ENCODE measurements at places on chromosomes 5 and 9. TPM values are rescaled to one million over a fixed set of nuclear protein-coding genes. Genes with fewer than 3 reads are reported as not detected.
A peak's percentile ranks its signal among the peaks of the same experiment; 100 is the strongest.

PCDHA8 gene
- not detected for polyA plus RNA-seq

CFAP77 gene
- 0.84 TPM for polyA plus RNA-seq

LCN15 gene
- polyA plus RNA-seq = 0.21 TPM

DNA sequence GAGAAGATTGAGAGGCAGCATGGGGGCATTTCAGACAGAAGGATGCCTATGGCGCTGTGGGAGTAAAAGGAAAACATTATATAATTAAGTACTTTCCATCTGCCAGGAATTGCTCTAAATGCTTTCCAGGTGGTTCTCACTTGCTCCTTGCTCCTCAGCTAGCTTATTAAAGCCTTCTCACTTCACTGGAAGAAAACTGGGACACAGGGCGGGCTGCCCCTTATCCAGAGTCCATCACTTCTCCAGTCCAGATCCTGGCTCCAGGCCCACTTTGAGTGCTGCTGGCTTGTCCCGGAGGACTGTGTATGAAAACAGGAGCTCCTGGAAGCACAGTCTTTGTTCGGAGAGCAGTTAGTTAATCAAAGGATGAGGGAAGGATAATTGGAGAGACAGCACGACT lies 409.9 kb upstream of the ADAMTS16 start:
- no peak for DNase-seq

- DNase-seq = no peak
These were observed 74.3 kb upstream of the MOCS2 start for GRCh38 chr5:53183880-53184279.

DNA sequence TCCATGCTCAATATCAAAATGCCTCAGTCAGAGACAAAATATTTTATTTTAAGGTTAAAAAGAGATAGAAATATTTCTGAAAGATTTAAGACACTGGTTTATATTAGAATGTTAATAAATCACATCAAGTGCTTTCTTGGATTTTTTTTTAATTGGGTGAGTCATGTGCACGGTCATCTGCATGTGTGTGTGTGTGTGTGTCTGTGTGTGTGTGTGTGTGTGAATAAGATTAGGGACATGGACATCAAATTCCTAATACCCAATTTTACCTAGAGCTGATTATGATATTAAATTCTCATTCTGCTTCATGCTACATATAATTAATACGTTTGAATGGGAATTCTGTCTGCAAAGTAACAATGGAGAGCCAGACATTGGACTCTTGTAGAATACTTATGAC lies 122.9 kb downstream of the BASP1 start:
- DNase-seq = no peak

DNA sequence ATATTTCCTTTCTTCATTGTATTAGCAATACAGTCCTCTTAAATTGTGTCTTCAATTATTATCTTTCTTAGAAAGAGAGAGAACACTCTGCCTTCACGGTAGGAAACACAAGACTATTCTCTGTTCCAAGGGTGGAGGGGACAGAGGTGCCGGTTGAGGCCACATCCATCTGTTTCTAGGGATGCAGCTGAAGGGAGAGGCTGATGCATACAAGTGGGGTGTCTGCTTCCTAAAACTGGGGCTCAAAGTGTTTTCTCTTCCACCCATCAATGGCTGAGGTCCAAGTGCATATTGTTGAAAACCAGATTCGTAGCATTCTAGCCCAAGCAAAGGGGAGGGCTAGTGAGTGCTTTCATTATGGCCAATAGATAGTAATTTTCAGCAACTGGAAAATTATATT lies 9.5 kb downstream of the IRX2 start:
- no peak for DNase-seq

GRCh38 chr9:130990978-130991777 lies 17.8 kb upstream of the LAMC3 start:
- no peak for DNase-seq

DNA sequence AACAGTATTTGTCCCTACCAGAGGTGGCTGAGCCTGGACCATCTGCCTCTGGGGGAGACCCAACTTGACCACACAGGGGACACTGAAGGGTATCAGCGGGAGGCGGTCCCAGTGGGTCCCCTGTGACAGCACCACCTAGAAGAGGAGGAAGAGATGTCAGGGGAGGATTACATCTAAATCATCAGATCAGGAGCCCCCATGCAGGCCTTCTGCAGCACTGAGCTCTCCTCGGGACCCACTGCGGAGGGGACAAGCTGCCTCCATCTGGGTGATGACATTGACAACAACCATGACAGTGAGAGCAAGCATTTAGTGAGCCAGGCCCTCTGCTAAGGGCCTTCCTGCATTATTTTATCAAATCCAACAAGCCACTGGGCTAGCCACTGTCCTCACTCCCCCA lies 12.3 kb downstream of the ORM2 start:
- DNase-seq = no peak

DNA sequence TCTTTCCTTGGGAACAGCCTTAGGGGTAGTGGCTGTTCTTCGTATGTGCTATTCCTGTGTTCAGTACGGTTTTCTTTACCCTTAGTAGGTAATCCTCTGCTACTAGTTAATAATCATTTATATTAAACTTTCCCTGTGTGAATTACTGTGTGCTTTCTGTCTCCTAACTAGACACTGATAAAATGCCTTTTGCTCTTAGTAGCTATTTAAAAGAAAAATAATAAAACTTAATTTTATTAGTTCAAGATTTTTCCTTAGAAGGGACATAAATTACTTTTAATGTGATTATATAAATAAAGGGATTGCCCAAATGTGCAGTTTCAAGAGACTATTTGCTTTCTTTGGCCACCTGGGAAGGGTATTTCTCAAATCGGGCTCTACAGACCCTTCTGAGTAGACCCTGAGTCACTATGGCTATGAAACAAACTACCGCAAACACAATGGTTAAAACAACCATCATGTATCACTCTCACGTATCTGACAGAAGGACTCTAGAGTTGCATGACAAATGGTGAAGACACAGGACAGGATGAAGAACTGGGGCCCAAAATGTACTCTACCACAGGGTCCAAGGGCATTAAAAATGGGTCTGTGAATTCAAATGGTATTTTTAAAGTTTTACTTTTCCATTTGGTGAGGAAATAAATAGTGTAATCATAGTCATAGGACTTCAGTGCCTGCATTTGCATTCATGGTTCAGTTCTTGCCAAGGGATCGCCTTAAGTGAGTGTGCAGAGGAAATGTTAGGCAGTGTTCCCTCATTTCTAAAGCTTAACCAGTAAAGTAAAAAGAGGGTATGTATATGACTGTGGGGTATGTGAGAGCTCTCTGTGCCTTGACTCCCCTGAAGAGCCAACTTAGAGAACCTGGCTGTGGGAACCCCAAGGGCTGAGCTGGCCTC lies 97.0 kb downstream of the TSSK1B start:
- DNase-seq = no peak

DNA sequence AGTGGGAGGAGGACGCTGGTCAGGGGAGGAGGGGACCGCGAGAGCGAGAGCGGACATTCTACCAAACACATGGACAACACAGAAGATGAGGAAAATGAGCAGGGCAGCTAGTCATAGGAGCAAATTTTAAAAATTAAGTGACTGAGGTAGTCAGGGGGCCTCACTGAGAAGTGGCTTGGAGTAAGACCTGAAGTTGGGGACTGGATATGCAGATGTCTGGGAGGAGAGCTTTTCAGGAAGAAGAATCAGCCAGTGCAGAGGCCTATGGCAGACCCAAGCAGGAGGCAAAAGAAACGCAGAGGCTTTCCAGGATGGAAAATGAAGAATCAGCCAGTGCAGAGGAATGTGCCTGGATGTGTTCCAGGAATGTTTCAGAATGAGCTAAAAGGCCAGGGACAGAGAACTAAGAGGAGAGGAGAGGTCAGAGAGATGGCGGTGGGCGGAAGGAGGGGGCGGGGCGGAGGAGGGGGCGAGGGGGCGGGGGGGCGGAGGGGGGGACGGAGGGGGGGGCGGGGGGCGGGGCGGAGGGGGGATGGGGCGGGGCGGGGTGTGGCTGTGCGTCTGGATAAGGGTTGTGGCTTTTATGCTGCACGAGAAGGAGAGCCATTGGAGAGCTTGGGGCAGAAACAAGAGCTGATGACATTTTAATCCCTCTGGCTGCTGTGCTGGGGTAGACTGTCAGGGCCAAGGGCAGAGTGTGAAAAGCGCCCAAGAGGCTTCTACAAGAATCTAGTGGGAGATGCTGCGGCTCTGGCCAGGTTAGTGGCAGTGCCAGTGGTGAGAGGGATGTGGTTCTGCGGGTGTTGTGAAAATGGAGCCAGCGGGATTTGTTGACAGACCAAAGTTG lies 129.6 kb downstream of the KCNIP1 start:
- DNase-seq = peak; percentile 88
